ENCODE measurements at places on chromosomes 11 and 22. TPM values are rescaled to one million over a fixed set of nuclear protein-coding genes. Genes with fewer than 3 reads are reported as not detected.

DNA sequence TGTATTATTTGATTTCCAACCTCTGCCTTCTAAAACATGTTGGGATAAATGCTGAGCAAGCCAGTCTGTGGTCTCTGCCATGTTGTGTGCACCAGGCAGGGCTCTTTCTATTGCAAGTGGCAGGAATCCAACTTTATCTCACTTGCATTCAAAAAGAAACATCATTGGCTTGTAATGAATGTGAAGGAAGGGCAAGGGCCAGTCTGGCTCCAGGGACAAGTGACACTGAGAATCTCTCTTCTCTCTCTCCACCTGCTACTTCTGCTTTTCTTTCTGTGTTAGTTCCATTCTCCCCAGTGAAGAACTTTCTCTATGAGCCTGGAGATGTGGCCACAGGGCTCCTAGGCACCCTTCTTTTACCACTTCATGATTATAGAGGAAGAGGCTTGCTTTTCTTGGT, 329.9 kb upstream of the NCAM1 start:
- no peak for DNase-seq

DNA sequence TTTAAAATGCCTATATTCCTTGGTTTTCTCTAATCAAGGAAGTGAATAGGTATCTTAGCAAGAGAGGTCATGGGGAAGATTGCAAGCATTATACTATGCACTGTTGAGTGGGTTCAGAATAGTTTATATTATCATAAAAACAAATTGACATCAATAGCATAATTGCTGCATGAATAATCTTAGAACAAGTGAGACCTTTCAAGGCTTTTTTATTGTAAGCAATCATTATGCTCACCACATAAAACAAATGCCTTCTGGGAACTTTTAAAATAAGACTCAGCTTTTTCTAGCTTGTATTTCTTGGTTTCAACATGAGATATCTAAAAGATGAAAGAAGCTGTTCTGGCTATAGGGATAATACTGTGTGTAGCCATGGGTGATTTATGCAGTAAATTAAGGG, 135.6 kb upstream of the ZC3H12C start:
- DNase-seq = no peak

- no peak for DNase-seq
These were observed 73.1 kb upstream of the ARHGAP32 start for GRCh38 chr11:129265125-129265788.

DNA sequence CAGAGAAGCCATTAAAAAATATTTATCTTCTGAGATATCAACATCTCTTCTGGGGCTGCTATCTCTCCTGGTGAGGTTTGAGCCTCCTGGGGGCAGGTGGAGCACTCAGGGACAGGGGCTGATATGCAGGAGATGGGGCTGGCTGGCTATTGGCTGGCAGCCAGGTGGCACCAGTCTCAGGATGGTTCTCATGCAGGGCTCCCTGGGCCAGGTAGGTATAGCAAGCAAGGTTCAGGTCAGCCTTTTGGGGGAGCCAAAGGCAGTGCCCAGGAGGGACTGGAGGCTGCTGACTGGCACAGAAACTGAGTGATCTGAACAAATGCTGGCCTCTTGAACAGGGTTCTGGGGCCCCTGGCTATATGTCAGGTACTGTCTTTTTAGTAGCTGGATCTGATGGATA, 29.7 kb upstream of the EMSY start:
- no peak for DNase-seq

DNA sequence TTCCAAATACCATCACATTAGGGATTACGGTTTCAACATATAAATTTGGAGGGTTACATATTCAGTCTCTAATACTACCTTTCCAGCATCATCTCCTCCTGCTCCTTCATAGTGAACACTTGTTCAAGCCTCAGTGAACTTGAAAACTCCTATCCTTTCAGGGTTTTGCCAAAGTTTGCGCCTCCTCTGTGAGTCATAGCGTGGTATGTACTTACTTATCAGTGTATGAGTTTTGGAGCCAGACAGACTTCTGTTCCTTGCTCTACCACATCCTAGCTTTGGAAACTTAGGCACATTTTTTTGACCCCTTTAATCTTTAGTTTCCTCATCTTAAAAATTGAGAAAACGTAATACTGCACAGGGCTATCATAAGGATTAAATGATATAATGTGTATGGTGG, 160.1 kb upstream of the ZC3H12C start:
- no peak for DNase-seq

DNA sequence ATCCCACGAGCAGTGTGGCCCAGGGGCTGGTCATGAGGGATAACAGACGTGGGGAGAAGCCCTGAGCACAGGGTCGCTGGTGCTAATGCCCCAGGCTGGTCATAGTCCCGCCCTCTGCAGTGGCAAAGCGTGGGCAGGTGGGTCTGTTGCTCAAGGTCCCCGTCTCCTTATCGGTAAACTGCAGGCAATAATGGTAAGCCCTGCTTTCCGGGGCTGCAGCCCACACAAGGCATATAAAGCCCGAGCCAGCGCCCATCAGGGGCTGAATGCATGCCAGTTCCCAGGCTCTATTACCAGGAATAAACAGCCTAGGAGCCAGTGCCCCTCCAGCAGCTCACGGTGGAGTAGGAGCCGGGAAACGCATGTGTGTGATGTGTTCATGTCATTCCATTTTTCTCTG, 261.0 kb downstream of the BRD1 start:
- no peak for DNase-seq

- DNase-seq = no peak
These were observed 254.8 kb downstream of the GUCY1A2 start for GRCh38 chr11:106763501-106763900.

DNA sequence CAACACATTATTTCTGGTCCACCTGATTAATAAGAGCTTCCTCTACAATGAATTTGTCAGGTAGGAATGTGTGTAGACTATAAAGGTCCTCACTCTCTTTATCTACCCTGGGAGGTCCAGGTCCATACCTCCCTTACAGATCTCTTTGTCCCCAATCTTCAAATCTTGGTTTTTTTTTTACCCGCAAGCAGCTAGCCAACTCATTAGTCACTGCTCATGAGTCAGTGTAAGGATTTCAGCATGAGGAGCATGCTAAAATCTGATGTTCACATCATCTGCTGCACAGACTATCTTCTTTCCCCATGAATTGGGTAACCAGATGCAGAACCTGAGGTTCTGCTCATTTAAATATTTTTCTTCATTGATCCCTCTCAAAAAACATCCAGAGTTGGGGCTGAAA, 397.0 kb upstream of the ISX start:
- no peak for DNase-seq

DNA sequence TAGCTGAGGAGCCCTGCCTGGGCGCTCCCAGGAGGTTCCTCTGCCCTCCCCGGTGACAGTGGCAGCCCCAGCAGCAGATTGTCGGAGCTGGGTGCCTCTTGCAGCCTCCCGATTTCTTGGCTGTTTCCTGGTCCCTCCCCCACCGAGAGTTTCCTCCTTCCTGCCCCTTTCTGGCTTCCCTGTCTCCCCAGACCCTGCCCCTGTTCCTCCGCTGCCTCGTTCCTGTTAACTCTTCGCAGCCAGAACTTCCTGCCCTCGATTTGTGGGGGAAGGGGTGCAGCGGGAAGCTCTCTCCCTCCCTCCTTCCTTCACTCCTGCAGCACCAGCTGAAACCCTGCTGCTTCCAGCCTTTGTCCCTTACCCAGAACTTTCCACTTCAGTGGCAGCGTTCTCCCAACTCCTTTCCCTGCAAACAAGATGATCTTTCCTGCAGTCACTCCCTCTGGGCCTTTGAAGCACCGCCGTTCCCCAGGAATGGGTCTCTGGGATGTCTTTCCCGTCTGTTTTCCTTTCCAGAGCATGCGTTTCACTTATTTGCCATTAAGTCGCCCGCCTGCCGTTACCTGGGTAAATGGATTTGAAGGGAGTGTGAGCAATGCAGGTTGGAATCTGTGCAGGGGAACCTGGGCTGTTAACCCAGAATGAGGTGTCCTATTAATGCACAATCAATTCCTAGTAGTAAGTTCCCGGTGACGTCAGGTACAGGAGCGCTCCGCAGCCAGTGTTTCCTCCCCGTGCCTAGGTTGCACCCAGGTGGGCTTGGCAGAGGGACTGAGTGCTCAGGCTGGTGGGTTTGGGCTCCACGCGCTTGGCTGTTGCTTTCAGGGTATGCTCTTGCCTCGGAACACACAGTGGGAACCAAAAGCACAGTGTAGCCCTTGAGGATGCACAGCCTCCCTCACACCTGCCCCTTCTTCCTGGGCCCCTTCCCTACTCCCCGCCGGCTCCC, 4.3 kb downstream of the GRK2 start:
- DNase-seq = peak; percentile 86

MUC5AC gene
- not detected for total RNA-seq

SCARF2 gene
- 34.3 TPM for total RNA-seq
